ENCODE measurements at places on chromosomes 3 and 15.

DNA sequence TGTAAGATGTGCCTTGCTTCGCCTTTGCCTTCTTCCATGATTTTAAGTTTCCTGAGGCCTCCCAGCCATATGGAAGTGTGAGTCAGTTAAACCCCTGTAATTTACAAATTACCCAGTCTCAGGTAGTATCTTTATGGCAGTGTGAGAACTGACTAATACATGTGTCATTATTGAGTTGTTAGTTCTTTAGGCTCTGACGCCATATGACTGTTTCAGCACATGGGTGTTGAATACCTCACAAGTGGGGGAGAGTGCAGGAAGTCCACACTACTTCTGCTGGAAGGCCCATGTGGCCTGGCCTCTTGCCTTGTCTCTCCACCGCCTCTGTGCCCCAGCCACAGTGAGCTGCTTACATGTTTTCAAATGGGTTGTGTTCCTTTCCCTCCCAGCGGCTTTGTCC is 28.5 kb downstream of the MFSD1 start:
- DNase-seq: no peak

DNA sequence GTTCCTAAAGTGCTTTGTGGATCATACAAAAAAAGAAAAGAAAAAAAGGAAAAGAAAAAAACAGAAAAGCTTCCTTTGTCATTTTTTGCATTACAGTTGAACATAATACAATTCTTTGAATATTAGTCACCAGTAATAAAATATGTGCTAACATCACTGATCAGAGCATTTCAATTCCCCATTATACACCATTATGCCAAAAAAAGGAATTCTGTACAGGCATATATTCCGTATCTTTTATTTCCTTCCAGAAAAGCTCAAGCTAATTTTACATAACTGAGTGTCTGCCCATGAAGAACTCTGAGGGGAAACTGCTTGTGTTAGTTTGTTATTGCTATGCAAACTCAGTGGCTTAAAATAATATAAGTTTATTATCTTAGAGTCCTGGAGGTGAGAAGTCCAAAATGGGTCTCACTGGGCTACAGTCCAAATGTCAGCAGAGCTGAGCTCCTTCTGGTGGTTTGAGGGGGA is 377.9 kb downstream of the GAP43 start:
- no peak for DNase-seq

GRCh38 chr3:182235504-182235903 is 523.8 kb downstream of the SOX2 start:
- no peak for DNase-seq

DNA sequence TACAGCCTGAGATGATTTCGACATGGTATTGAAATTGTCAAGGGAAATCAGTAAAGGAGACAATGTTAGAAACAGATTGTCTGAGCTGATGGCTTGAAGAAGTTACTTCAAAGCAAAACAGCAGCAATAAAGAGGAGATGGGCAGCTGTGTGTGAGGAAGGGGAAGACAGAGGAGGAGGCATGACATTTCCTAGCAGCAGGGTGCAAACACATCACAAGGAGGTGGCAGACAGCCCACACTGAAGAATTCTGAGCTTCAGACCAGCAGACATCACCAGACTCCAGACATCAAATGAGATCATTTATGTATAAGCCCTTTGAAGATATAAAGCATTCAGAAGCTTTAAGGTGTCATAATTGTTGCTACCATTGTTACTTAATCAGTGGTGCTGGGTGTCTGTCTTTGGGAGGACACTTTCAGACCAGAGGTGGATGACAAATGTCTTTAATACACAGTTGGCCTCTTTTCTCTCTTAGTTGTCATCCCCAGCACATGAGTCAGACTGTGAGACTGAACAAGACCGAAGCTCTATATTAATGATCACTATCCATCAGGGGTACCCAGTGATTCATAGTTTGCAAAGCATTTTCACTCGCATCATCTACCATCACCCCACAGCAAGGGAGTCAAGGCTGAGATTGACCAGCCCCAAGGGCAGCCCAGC is 203.9 kb downstream of the MINAR1 start:
- DNase-seq: no peak

DNA sequence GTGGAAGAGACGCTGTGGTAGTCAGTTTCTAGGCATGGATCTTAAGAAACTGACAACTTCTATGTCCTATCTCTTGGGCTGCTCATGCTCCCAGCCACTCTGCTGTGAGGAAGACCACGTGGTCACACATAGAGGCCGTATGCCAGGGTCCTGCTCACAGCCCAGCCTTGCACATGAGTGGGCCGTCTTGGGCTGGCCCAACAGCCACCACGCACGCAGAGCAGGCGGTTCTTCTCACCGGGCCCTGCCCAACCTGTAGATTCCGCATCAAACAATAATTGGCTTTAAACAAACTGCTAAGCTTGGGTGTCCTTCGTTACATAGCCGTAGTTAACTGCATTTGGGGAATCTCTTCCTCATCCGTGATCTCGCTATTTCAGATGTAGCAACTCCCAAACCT is 26.0 kb downstream of the SLC41A3 start:
- DNase-seq: no peak

GRCh38 chr3:120353463-120353862 is 4.3 kb upstream of the LRRC58 start:
- no peak for DNase-seq

- no peak for DNase-seq
These were observed 43.6 kb downstream of the EDEM1 start for GRCh38 chr3:5231074-5231473.
